ENCODE measurements at places on chromosomes 3 and 15.

GRCh38 chr3:120209425-120209824, 75.6 kb downstream of the GPR156 start:
- H3K36me3 ChIP-seq: no peaks in the 10 kb centered on the region
- no peaks in the 10 kb centered on the region for H3K4me1 ChIP-seq
- no peak for DNase-seq
- H3K4me3 ChIP-seq: no peak overlapping the region
- no peak overlapping the region for H3K27ac ChIP-seq

DNA sequence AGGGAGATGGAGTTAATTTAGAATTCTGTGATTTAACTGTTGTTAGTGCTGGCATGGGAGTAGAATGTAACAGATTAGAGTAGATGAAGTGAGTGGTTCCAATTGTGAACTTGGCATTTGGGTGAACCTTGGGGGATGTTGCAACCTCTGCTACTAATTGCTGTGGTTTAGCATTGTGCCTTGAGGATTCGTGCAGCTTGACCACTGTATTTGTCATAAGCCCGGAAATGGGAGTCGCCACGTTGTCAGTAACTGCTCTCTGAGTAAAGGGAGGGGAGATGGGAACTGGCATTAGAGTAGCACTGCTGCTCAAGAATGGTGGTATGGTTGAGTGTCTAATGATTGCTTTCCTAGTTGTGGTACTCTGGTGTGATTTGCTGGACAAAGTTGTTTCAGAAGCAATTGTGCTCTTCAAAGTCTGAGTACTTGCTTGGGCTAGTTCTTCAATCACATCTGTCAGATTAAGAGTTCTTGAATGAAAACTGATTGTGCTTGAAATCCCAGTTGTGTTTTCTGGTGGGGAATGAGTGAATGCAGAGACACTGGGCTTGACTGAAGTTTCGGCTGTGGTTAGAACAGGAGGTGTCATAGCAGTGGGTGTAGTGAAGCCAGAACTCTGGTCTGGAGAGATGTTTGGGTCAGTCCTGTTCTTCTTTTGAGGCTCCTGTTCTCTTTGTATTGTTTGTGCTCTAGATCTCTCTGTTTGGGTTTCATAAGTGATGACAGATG, 15.4 kb downstream of the IGSF10 start:
- H3K27me3 ChIP-seq: no peaks in the 10 kb centered on the region
- H3K36me3 ChIP-seq: no peaks in the 10 kb centered on the region
- no peak overlapping the region for H3K27ac ChIP-seq
- H3K4me1 ChIP-seq: peaks cover 11% of the 10 kb centered on the region
- no peak overlapping the region for H3K4me3 ChIP-seq

DNA sequence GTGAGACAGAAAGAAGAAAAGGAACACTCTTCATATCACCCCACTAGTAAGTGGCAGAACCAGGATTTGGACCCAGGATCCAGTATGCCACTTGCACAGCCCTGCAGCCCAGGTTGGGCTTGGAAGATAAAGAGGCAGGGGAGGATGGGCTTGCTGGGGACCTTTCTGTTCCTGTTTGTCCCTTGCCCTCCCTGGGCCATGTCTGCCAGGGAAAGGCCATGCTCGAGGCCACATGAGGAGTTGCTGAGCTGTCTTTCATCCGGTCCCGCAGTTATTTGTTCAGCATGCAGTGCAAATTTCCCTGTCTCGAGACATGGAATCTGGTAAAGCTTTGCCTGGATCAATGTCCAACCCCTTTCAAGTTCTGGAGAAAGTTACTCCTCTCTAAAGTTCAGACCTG, 116.0 kb upstream of the MRPS22 start:
- no peaks in the 10 kb centered on the region for H3K36me3 ChIP-seq
- H3K4me1 ChIP-seq: no peaks in the 10 kb centered on the region
- no peaks in the 10 kb centered on the region for H3K27me3 ChIP-seq
- no peak overlapping the region for H3K27ac ChIP-seq

- H3K27ac ChIP-seq: no peak overlapping the region
- no peak for DNase-seq
- peaks cover 2% of the 10 kb centered on the region for H3K4me1 ChIP-seq
- no peaks in the 10 kb centered on the region for H3K27me3 ChIP-seq
- H3K36me3 ChIP-seq: no peaks in the 10 kb centered on the region
Observed at GRCh38 chr3:179558742-179559364, 3.9 kb upstream of the ACTL6A start.

DNA sequence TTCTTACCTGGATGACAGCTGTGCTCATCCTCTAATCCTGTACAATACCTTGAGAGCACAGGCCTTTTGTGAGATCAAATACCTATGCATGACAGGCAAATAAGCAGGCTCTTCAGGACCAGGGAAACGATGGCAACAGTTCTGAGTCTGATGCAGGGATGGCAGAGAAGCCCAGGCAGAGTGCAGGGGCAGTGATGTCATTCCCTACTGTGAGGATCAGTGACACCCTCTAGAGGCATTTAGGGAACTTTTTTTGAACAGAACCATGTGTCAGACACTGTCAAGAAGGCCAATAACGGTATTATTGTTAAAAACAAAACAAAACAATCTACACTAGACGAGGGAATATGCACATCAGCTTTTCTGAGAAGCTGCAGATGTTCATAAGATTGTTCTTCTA, 314.8 kb upstream of the CTDSPL start:
- no peaks in the 10 kb centered on the region for H3K27me3 ChIP-seq
- H3K4me1 ChIP-seq: peaks cover 6% of the 10 kb centered on the region
- DNase-seq: no peak
- peaks cover 28% of the 10 kb centered on the region for H3K36me3 ChIP-seq
- peak overlapping the region; percentile 63 for H3K27ac ChIP-seq

- no peaks in the 10 kb centered on the region for H3K36me3 ChIP-seq
- H3K4me1 ChIP-seq: no peaks in the 10 kb centered on the region
- no peaks in the 10 kb centered on the region for H3K27me3 ChIP-seq
- no peak overlapping the region for H3K27ac ChIP-seq
Observed at GRCh38 chr3:25973122-25973521, 183.2 kb downstream of the OXSM start.

GRCh38 chr3:99409961-99410360, 228.4 kb upstream of the COL8A1 start:
- H3K27me3 ChIP-seq: no peaks in the 10 kb centered on the region
- no peaks in the 10 kb centered on the region for H3K36me3 ChIP-seq
- H3K4me1 ChIP-seq: peaks cover 27% of the 10 kb centered on the region
- no peak overlapping the region for H3K4me3 ChIP-seq

GRCh38 chr3:190485830-190486532, 27.9 kb upstream of the IL1RAP start:
- no peak overlapping the region for H3K27ac ChIP-seq
- H3K4me1 ChIP-seq: no peaks in the 10 kb centered on the region
- no peaks in the 10 kb centered on the region for H3K27me3 ChIP-seq
- H3K36me3 ChIP-seq: no peaks in the 10 kb centered on the region

- peaks cover 12% of the 10 kb centered on the region for H3K4me1 ChIP-seq
- no peaks in the 10 kb centered on the region for H3K36me3 ChIP-seq
- H3K4me3 ChIP-seq: no peak overlapping the region
Observed at GRCh38 chr15:45111390-45112142, 2.4 kb downstream of the DUOX2 start.

GRCh38 chr3:126915015-126915414, 67.9 kb upstream of the PLXNA1 start:
- no peaks in the 10 kb centered on the region for H3K36me3 ChIP-seq
- DNase-seq: no peak
- no peak overlapping the region for H3K4me3 ChIP-seq
- H3K27me3 ChIP-seq: no peaks in the 10 kb centered on the region
- H3K4me1 ChIP-seq: no peaks in the 10 kb centered on the region
- no peak overlapping the region for H3K27ac ChIP-seq

DNA sequence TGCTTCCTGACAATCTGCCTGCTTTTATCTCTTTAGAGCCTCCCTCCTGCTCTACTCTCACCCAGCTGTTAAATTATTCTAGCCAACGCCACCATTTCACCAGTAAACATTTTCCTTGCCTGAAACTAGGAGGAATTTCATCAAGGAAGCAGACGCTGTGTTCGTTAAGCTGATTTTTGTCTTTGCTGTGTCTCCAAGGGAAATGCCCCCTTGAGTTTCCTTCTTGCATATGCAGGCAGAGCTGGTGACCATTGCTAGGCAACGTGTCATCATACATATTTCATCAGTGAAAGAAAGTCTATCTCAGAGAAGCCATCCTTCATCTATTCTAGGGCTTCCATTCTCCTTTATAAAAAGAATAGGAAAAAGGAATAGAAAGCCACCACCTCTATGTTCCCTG, 87.0 kb upstream of the ST8SIA2 start:
- H3K27me3 ChIP-seq: no peaks in the 10 kb centered on the region
- no peaks in the 10 kb centered on the region for H3K36me3 ChIP-seq
- H3K4me1 ChIP-seq: no peaks in the 10 kb centered on the region
- H3K27ac ChIP-seq: no peak overlapping the region
- H3K4me3 ChIP-seq: no peak overlapping the region

DNA sequence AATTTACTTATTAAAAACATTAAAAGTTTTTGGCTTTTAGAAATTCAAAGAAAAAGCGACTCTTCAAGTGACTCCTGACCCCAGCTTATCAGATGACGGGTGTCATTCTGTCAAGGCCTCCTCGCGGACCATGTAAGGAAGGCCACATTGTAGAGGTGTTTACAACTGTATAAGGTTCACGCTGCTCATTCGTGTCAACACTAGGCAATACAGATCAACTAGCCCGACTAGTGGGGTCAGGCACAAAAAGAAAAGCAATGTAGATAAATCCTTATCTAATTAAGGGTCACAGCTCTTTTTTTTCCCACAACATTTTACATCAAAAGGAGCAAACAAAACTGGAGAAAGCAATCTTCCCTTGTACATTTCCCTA, 207.5 kb upstream of the NR2F2 start:
- no peaks in the 10 kb centered on the region for H3K27me3 ChIP-seq
- H3K36me3 ChIP-seq: no peaks in the 10 kb centered on the region
- no peak overlapping the region for H3K4me3 ChIP-seq
- no peak overlapping the region for H3K27ac ChIP-seq
- no peaks in the 10 kb centered on the region for H3K4me1 ChIP-seq
- DNase-seq: no peak

DNA sequence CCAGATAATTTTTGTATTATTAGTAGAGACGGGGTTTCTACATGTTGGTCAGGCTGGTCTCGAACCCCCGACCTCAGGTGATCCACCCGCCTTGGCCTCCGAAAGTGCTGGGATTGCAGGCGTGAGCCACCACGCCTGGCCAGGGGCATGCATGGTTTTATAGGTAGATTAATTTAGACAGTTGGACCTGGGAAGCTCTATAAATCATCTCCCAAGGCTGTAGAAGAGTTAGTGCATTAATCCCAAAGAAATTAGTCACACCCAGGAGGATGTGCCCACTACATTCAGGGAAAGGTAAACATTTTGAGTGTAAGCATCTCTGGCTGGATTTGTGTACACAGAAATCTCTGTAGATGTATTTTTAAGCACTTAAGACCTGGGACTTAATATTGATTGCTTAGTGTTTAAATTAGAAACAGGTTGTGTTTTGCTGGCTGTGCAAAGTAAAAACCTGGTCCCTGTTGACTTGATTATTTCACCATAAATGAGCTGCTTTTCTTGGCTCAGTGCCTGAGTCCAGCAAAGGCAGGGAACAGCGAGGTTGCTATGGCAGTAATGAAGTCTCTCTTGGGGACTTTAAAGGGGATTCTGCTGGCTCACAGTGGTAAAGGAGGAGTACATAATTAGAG, 19.2 kb downstream of the EXOSC7 start:
- no peaks in the 10 kb centered on the region for H3K27me3 ChIP-seq
- no peak overlapping the region for H3K27ac ChIP-seq
- H3K36me3 ChIP-seq: peaks cover 14% of the 10 kb centered on the region
- no peak for DNase-seq
- H3K4me3 ChIP-seq: no peak overlapping the region

- no peaks in the 10 kb centered on the region for H3K27me3 ChIP-seq
- DNase-seq: peak; percentile 82
- H3K27ac ChIP-seq: peak overlapping the region; percentile 91
- H3K4me3 ChIP-seq: peak overlapping the region; percentile 24
Observed at GRCh38 chr15:40957581-40958051, 4.3 kb downstream of the CHAC1 start.

- H3K4me1 ChIP-seq: peaks cover 20% of the 10 kb centered on the region
- no peak for DNase-seq
- no peaks in the 10 kb centered on the region for H3K36me3 ChIP-seq
- H3K27me3 ChIP-seq: no peaks in the 10 kb centered on the region
Observed at GRCh38 chr15:70766597-70766996, 3.2 kb upstream of the UACA start.

- no peaks in the 10 kb centered on the region for H3K36me3 ChIP-seq
- no peaks in the 10 kb centered on the region for H3K27me3 ChIP-seq
- no peak overlapping the region for H3K4me3 ChIP-seq
Observed at GRCh38 chr3:183532620-183533411, 22.7 kb downstream of the KLHL6 start.

GRCh38 chr3:177195242-177195991, 1.9 kb downstream of the TBL1XR1 start:
- H3K4me1 ChIP-seq: peaks cover 17% of the 10 kb centered on the region
- no peaks in the 10 kb centered on the region for H3K36me3 ChIP-seq
- peak overlapping the region; percentile 97 for H3K27ac ChIP-seq
- H3K4me3 ChIP-seq: peak overlapping the region; percentile 98

DNA sequence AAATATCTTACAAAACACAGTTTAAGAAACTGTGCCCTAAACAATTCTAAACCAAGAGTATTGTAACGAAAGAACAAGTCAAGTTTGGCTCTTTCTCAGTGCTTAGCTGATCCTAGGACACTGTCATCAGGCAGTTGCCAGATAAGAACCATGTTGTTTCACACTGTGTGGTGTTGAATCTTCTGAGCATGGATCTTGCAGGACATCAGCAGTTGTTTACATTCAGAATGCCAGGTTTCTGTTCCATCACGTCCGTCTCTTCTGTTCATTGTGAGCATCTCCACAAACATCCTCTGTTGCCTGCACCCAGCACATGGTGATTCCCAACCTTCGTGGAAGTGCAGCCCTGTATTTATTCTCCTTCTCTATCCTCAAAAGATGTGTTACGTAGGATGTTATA, 67.9 kb downstream of the DCUN1D1 start:
- no peak overlapping the region for H3K4me3 ChIP-seq
- no peaks in the 10 kb centered on the region for H3K27me3 ChIP-seq
- H3K4me1 ChIP-seq: no peaks in the 10 kb centered on the region
- no peak for DNase-seq

GRCh38 chr15:68806220-68807060, 14.3 kb downstream of the ANP32A start:
- H3K27ac ChIP-seq: no peak overlapping the region
- H3K4me1 ChIP-seq: no peaks in the 10 kb centered on the region
- no peak overlapping the region for H3K4me3 ChIP-seq
- H3K27me3 ChIP-seq: no peaks in the 10 kb centered on the region
- no peaks in the 10 kb centered on the region for H3K36me3 ChIP-seq
- DNase-seq: no peak

- H3K4me1 ChIP-seq: no peaks in the 10 kb centered on the region
- no peaks in the 10 kb centered on the region for H3K27me3 ChIP-seq
- H3K36me3 ChIP-seq: no peaks in the 10 kb centered on the region
- H3K4me3 ChIP-seq: no peak overlapping the region
Observed at GRCh38 chr3:50549226-50549625, 18.3 kb downstream of the C3orf18 start.

- no peak for DNase-seq
- H3K4me1 ChIP-seq: no peaks in the 10 kb centered on the region
- no peak overlapping the region for H3K27ac ChIP-seq
- no peaks in the 10 kb centered on the region for H3K27me3 ChIP-seq
- H3K36me3 ChIP-seq: no peaks in the 10 kb centered on the region
Observed at GRCh38 chr3:100611221-100611620, 1.8 kb downstream of the ADGRG7 start.
